ENCODE measurements at places on chromosomes 13 and 19. TPM values are rescaled to one million over a fixed set of nuclear protein-coding genes. Genes with fewer than 3 reads are reported as not detected.

OR7A5 gene
- total RNA-seq, result not detected

MPV17L2 gene
- total RNA-seq, result 67.0 TPM

DZIP1 gene
- 75.1 TPM for total RNA-seq

IFNL1 gene
- total RNA-seq, result not detected

GRIK5 gene
- total RNA-seq, result 0.49 TPM

ZNF776 gene
- 11.0 TPM for total RNA-seq

SPRED3 gene
- 2.0 TPM for total RNA-seq

LEUTX gene
- 0.74 TPM for total RNA-seq

All from G401 (cell line).